Hematopoietic multipotent progenitor cell treated with erythropoietin and hydrocortisone succinate and interleukin-3 and kit ligand, for 8 days (in vitro differentiated cells): ENCODE measurements at places on chromosomes 5 and 9.

- DNase-seq: no peak
Measured at GRCh38 chr5:112237456-112237855, 181.6 kb downstream of the EPB41L4A start.

- no peak for DNase-seq
Measured at GRCh38 chr5:150408231-150408943, 4.3 kb downstream of the CD74 start.

GRCh38 chr5:94066437-94067207 is 325.2 kb upstream of the POU5F2 start:
- DNase-seq: no peak

- no peak for DNase-seq
Measured at GRCh38 chr9:104775574-104775936, 11.6 kb downstream of the NIPSNAP3B start.

- no peak for DNase-seq
Measured at GRCh38 chr9:92253656-92254055, 39.8 kb downstream of the IARS1 start.
